Ovary (tissue), 10 donors: ENCODE measurements at places on chromosomes 6 and 20. TPM values are rescaled to one million over a fixed set of nuclear protein-coding genes. Genes with fewer than 3 reads are reported as not detected.
A peak's percentile ranks its signal among the peaks of the same experiment; 100 is the strongest.

The CGA gene
- total RNA-seq = not detected

The ASXL1 gene
- total RNA-seq = 67.9 TPM

The SLC25A27 gene
- total RNA-seq = 37.0 TPM

The TRDN gene
- total RNA-seq = 2.4 TPM

The BFSP1 gene
- total RNA-seq = 4.9 TPM

The PRSS16 gene
- 2.6 TPM for total RNA-seq

GRCh38 chr6:28635547-28636158 lies 110.0 kb downstream of the GPX5 start:
- no peak for DNase-seq

DNA sequence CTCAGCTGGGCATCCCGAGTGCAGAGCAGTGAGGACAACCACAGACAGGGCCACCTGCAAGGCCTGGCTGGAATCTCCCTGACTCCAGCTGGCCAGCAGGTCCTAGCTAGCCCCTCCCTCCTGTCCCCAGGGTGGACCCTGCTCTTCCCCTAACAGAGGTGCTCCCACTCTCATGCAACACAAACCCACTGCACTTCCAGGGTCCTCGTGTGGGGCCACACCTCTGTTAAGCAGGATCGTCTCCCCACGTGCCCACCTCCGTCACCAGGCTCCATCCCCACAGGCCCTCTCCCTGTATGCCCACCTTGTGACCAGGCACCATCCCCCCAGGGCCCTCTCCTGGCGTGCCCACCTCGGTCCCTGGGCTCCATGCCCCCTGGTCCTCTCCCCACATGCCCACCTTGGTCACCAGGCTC lies 17.3 kb downstream of the TAF4 start:
- no peak for DNase-seq

- no peak for DNase-seq
These were observed 174.9 kb downstream of the SMOC2 start for GRCh38 chr6:168615837-168616236.

GRCh38 chr20:41180599-41181333 lies 43.4 kb downstream of the PLCG1 start:
- peak; percentile 7 for DNase-seq

- DNase-seq = no peak
These were observed 297.6 kb downstream of the ZNF217 start for GRCh38 chr20:53296025-53296424.

DNA sequence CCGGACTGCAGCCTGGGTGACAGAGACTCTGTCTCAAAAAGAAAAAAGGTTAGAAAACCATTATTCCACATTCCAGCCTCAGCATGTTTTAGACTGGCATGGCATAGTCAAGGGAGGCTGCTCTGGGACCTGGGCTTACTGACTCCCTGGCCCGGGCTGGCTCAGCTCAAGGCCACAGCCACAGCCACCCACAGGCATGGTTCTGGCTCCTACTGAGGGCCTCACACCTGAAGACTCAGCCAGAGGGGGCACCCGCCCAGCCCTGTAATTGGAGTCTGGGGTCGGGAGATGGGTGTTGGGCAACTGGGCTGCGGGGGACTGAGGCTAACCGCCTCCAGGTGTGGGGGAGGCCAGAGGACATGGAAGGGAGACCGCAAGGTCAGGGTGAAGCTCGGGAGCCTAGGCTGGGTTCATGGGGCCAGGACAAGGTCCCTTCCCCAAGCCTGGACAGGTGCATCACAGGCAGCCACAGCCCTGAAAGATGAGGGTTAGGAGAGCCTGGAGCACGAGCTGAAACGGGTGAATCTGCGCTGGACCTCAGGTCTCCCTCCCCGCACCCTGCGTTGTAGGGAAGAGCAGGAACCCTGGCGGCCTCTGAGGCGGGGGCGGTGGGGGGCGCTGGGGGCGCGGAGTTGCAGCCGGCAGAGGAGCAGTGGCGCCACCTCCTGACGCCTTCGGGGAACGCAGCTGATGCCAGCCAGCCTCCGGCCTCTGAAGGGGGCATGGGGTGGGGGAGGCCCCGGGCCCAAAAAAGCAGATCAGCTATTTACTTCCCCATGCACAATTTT lies 67.7 kb upstream of the SRSF6 start:
- no peak for DNase-seq

DNA sequence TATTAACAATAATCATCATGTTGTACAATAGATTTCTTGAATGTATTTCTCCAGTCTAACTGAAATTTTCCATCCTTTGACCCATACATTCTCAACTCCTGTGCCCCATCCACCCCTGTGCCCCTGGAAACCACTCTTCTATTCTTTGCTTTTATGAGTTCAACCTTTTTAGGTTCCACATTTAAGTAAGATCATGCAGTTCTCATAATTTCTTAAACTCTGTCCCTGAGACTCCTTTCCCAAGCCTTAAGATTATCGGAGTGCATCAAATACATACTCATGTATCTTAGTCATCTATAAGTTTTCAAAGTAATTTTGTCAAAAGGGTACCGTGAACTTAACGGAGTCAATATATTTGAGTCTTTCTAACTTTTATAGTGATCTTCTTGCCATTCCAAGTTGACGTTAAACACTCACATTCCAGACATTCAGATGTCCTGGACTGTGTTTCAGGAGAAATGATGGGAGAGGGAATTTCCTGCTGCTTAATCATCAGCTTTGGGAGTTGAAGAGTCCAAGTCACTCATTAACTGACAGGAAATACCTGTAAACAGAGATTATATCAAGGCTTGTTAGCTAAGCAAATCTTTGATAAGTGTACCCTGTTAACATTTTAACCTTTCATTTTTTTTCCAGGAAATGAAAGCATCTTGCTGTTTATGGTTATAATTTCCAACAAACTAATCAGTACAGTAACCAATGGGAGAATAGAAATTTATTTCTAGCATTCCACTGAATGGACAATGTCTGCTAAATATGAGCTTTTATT lies 73.3 kb downstream of the ADGRG6 start:
- DNase-seq = no peak

GRCh38 chr6:105886066-105886813 lies 199.9 kb upstream of the PRDM1 start:
- no peak for DNase-seq

GRCh38 chr6:148379966-148380713 lies 37.5 kb downstream of the SASH1 start:
- no peak for DNase-seq

DNA sequence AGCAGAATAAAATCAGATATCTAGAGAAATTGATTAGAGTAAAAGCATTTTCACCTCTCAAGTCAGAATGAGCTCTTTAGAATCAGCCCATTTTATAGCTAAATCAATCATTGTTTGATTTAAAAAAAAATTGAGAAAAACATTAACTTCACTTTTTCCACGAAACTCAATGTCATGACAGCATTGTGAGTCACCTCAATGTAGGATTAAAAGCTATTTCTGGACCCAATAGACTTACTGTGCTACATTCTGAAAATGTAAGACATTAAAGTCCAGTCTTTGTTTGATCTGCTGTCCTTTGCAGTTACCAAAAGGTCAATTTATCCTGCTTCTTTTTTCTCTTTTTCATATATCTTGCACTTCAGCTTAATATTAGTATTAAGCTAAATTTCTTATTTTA lies 519.4 kb upstream of the ZNF337 start:
- DNase-seq = no peak

GRCh38 chr20:3839328-3839727 lies 7.3 kb upstream of the MAVS start:
- DNase-seq = no peak

GRCh38 chr6:154301086-154301625 lies 55.4 kb downstream of the IPCEF1 start:
- DNase-seq = no peak

- DNase-seq = no peak
These were observed 9.9 kb downstream of the RALGAPA2 start for GRCh38 chr20:20702330-20703245.

DNA sequence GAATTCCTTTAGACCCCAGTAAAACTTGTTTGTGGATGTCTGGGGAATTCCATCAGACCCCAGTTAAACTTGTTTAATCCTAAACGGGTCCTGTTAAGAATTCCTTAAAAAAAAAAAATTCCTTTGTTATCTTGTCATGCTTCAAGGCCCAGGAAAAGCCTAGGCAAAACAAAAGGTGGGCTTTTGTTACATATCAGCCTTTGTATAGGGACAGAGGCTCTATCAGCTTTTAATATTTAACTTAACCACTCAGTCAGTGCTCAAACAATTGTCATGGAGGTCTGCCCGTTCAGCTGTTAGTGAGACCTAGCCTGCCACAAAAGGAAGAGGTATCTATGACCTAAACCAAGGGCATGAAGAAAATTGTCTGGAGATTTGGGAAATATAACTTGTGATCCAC lies 53.1 kb downstream of the SLC22A1 start:
- no peak for DNase-seq

DNA sequence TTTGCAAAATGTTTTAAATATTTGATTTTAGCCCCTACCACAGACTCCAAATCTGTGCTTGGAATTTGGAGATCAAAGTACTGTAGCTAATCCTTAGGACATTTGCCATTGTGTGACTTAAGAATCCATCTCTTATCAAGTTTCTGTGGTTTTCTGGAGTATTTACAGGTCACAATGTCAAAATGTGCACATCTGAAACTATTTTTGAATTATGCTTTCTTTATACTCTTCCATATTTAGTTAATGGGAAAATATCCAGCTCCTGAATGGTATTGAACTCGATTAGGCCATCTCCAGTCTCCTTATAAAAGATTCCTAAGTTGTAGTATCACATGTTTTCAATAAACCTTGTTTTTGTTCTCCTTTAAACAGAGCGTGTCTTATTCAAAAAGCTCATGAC lies 162.5 kb downstream of the KHDC1L start:
- DNase-seq = no peak

- DNase-seq = no peak
These were observed 40.8 kb upstream of the STMND1 start for GRCh38 chr6:17061097-17061496.

DNA sequence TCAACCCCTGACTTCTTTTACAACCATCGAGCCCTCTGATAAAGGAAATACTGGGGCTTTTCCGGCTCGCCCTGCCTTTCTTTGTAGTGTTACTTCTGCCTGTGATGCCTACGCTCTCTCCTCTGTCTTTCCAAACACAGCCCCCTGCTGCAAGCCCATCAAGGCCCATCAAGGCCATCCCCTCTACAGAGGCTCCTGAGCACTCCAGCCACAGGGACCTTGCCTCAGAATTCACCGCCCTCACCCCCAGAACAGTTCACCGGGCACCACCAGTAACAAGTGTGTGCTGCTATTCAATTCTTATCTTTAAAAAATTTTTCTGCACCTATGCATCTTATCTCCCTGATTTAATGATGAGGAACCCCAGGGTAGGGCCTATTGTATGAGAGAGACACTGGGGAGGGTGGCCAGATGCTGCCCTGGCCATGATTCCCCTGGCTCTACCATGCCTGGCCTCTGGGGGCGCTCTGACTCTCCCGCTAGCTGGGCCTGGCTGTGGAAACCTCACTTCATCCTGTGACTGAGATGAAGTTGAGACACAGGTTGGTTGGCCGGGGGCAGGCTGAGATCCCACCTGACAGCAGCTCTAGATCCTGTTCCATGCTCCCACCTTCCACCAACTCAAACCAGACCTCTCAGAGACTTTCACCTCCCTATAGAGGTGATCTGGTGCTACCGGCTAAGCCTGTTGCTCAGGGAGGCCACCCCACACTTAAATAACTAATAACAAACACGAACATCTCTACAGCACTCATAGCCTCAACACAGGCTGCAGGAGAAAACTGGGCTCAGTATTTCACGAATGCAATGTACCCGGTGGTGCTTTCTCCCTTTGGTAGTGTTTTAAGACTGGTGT lies 19.2 kb upstream of the GLP1R start:
- DNase-seq = no peak

DNA sequence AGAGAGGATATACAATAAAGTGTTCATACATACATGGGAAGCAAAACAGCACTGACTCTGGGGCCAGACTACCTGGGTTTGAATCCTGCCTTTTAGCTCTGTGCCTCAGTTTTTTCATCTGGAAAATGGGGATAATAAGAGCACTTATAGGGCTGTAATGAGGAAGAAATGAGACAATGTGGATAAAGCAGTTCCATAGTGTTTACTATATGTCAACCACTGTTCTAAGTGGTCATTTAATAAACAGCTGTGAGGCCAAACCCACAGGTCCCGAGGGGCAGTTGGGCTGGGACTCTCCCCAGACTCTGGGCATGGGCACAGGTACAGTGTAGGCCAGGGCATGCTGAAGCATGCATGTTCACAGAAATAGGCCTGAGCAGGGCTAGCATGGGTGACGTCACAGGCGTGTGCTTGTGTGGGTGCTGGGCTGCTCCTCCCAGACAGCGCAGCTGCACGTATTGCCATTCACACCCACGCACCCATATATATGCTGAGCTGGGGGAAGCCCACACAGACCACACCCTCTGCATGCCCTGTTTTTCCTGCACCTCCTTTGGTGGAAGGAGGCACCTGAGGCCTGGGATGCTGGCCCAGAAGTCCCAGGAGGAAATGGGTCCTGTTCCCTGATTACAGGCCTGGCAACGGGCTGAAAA lies 3.5 kb upstream of the PLCG1 start:
- no peak for DNase-seq

GRCh38 chr6:138593124-138593877 lies 94.0 kb upstream of the NHSL1 start:
- DNase-seq = no peak

- no peak for DNase-seq
These were observed 1294.9 kb upstream of the CITED2 start for GRCh38 chr6:140669321-140669720.

GRCh38 chr6:19805129-19805481 lies 32.1 kb upstream of the ID4 start:
- no peak for DNase-seq

DNA sequence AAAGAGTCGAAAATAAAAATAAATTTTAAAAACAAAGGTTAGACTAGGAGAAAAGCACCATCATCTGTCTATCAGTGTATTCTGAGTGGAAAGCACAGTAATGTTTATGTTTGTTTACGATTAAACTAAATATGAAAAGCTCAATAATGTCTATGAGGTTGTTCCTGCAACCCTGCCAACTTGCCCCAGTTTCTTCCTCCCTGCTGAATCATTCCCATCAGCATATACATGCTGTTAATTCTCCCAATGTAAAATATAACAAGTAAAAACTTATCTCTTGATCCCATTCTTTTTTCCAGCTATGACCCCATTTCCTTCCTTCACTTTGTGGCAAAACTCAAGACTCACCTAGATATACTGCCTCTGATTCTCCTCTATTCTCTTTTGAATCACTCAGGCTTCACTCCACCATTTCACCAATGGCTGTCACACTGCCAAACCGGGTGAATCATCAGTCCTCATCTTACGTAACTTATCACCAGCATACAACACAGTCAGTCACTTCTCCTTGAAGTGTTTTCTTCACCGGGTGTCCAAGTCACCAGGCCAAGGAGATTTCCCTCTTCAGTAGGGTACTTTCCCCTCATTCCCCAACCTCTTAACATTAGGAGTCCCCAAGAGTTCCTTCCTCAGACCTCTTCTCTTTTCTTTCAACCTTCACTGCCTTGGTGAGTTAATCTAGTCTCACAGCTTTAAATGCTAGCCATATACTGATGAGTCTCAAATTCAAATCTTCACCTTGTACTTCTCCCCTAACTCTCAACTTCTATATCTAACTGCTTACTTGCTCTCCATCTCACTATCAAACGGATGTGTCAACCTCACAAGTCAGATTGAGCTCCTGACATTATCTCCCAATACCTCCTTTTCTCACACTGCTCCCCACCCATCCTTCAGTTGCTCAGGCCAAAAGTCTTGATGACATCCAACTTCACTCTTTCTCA lies 6.2 kb downstream of the TMEM242 start:
- DNase-seq = peak; percentile 62
